ENCODE measurements at places on chromosomes 11 and 22.

GRCh38 chr11:47225552-47226400, 11.0 kb downstream of the DDB2 start:
- DNase-seq = no peak

GRCh38 chr11:46352063-46352841, 5.0 kb downstream of the DGKZ start:
- DNase-seq = no peak

DNA sequence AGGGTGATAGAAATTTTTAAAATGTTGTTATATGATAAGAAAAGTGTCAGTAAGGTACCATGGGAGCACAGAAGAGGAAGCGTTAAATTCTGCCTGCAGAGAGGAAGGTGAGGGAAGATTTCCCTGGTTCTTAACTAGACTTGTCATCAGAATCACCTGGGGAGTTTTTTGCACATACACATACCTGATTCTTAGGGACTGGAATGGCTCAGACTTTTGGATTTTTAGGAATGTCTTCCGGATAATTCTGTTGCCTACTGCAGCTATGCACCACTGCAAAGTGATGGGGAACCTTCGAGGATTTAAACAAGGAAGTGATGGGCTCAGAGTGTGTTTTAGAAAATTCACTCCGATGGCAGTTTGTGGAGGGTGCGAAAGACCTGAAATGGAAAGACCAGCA, 21.9 kb downstream of the STX3 start:
- no peak for DNase-seq

DNA sequence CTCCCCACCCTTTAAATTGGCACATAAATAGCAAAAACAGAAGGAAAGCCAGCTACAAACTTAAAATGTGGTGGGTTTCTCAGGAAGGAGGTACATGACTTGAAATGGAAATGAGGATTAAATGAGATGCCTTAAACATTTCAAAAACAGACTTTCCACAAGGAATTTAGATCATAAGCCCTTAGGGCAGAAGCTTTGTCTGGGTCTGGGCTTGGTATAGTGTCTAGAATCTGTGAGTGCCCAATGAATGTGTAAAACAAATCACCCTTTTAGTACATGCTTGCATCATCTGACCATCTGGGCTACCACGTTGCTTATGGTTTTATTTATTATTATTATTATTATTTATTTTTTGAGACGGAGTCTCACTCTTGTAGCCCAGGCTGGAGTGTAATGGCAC, 37.1 kb upstream of the CREB3L1 start:
- no peak for DNase-seq

DNA sequence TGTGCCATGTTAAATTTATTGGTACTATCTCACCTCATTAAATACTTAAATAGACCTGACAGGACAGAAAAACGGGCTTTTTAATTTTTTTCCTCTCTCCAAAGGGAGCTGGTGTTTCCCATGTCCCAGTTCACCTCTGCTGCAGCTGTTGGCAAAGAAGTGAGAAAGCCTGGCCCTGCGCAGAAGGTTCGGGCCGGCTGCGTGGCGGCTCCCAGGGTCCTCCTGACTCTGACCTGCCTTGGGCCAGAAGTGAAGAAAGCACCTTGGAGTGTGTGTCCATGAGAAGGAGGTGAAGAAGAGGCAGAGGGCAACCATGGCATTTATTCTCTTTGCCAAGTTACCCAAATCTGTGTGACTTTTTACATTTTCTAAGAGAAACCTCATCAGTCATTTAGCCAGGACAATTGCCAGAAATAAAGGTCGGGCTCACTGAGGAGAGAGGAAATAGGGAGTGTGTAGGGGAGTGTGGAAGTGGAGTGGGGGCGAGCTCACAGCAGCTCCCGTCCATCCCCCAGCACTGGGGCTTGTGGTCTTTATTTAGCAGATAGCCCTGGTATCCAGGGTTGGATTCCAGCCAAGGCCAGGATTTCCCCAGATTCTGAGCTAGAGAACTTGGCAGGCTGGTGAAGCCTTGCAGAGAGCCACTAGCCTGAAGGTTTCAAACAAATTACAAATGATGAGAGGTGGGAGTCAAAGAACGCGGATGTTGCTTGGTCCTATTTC, 102.4 kb upstream of the CADM1 start:
- DNase-seq = no peak

GRCh38 chr22:31323578-31324550, 22.3 kb downstream of the PATZ1 start:
- DNase-seq = no peak

GRCh38 chr11:121291896-121292494, 576 bp upstream of the SC5D start:
- peak; percentile 47 for DNase-seq

GRCh38 chr11:6390718-6391469, 620 bp downstream of the SMPD1 start:
- no peak for DNase-seq

DNA sequence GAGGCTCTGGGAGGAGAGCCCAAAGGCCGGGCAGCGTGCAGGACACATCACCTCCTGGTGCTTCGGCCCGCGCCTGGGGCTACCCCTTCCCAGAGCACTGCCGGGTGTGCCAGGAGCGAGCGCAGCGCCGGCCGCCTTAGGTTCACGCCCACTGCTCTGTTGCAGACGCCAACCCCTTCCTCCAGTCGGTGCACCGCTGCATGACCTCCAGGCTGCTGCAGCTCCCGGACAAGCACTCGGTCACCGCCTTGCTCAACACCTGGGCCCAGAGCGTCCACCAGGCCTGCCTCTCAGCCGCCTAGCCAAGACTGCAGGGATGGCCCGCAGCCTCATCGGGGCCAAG, 79.0 kb downstream of the MED15 start:
- no peak for DNase-seq

DNA sequence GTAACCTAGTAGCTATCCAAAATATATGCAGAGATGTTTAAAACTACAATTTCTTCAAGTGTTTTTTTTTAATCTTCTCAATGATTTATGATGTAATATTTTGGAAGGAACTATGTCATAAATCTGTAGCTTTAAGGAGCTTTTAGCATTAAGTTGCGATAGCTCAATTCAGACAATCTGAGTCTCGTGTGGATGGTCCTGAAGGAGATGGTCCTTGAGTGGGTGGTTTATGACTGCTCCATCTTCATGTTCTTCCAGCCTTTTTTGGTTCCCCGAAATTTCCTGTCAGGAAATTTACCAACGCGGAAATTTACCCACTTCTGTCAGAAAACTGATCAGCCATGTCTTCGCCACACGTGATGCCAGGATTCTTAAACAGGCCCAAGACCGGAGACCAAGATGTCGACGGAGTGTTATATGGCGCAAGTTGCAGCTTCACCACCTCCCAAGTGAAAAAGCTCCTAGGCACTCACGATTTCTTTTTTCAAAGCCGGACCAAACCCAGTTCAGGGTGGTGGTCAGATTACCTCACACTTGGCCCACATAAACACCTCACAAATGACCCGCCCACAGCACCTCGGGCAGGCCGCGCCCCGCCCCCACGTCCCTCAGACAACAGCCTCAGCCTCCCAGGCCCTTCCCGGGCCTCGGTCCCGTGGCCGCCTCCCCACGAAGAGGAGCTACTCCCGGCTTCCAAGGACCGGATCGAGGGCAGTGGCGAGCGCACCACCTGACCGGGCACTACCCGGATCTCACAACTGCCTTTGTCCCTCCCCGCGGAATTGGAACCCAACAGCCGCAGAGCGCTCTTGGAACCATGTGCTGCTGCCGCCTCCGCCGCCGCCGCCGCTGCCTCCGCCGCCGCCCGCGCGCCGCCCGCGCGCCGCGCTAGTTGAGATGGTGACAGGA, at the start of gene MORC2:
MORC2 (minus strand) TSS at position 760 of the 909 bp plus-strand sequence. CDS start 885 bp downstream, outside the sequence.
- DNase-seq = no peak

DNA sequence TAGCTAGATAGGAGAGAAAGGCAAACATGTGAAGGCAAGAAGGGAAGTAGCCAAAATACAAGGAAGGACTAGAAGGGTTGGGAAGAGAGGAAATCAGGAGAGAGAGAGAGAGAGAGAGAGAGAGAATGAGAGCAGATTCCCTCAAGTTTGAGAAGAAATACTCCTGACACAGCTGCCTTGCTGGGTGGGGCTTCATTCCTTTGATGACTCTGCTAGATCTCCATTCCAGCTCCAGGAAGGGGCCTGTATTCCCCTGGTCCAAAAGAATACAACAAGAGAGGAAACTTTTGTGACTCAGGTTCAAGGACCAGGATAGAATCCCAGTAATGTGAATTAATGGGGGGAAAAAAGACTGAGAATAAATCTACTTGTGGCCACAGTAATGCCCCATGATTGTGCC, 62.9 kb upstream of the SPON1 start:
- no peak for DNase-seq

DNA sequence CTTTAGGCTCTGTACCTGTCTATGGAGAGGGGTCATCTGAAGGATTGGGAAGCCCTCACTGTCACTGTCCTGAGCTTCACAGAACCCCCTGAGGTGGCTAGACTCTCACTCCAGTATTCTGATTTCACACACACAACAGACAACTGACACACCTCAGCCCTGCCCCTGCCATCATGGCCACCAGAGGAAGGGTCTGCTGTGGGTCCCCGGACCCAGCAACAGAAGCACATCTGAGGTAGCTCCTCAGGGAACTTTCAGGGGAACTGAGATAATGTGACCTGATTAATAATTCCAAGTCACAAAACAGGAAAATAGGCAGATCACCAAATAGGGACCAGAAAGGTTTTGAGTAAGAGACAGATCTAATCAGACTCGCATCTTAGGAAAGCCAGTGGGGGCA, 7.5 kb upstream of the C22orf39 start:
- no peak for DNase-seq

DNA sequence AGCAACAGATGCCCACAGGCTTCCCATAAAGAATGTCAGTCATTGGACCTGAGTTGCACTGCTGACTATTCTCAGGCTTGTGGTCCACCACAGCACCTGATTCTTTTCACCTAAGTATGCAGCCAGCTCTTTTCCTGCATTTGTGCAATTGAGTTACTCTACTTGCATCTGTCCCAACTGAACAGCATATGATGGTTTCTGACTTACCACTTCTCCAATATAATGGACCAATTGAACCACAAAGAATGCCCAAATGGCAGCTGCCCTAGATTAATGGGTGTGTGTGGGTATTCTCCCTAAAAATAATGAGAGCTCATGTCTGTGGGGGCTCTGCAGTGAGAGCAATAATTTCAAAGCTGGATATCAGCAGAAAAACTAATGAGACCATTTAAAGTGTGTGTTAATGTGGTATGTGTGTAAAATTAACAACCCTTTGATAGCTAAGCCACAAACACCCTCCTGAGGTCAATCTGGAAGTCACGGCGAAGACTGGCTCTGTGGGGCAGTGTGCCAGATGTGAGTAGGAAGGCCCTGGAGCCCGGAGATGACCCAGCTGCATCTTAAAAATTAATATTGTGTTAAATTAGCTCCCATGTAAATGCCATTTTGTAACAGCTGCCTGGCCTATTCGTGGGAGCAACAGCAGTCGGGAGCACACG, 43.8 kb downstream of the SC5D start:
- DNase-seq = no peak

- DNase-seq = no peak
Observed at GRCh38 chr11:127919206-127920000, 668.0 kb downstream of the ETS1 start.

GRCh38 chr11:43556612-43557375, 123.7 kb upstream of the HSD17B12 start:
- DNase-seq = no peak

GRCh38 chr11:83002522-83002921, 69.2 kb downstream of the RAB30 start:
- DNase-seq = no peak

GRCh38 chr22:28021116-28021997, 102.3 kb upstream of the PITPNB start:
- DNase-seq = no peak

DNA sequence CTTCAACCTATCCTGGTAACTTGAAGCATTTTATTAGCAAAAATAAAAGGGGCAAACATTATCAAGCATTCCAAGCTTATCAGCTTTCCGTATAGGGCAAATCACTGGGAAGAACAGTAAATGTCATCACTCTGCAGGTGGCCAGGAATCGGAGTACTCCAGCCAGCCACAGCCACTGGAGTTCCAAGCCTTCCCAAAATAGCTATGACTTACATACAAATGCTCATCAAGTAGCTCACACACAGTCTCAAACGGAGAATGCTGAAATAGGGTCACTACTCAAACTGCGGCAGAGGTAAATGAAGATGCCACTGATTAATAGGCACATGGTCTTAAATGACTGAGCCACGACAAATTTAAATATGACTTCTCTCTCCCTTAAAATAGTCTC, 2.1 kb downstream of the USP28 start:
- DNase-seq = no peak

DNA sequence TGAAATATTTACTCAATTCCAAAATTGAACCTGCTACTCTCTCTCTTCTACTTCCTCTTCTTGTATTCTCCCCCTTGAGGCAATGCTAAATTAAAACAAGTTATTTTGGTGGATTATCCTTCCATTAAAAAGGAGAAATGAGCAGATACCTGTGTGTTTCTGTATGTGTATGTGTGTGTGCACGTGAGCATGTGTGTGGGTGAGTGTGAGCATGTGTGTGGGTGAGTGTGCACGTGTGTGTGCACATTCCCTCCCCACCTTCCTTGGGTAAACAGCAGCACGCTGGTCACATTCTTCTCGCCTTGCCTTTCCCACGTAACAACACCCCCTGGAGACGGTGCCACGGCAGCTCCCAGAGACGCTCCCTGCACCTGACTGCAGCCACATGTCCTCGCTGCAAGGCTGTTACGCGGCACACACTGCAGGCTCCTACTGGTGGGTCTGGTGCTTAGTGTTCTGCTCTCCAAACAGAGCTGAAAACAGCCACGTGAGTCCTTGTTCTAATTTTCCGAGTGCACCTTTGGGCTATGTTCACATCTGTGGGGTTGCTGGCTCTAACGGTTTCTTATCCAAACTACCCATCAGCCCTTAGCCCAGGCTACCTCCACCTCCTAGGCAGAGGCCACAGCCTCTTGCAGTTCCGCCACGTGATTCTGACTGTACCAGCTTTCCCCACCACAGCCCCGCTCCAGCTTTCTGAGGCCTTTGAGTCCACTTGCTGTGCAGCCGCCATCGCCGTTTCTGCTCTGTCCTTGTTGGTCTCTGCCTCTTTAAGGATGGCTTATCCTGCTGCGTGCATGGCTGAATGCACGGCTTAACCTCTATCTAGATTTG, 123.4 kb downstream of the CTTN start:
- DNase-seq = no peak

GRCh38 chr11:5280582-5281102, 10.9 kb upstream of the HBE1 start:
- DNase-seq = no peak

- no peak for DNase-seq
Observed at GRCh38 chr22:36213586-36213985, 12.0 kb upstream of the APOL4 start.

DNA sequence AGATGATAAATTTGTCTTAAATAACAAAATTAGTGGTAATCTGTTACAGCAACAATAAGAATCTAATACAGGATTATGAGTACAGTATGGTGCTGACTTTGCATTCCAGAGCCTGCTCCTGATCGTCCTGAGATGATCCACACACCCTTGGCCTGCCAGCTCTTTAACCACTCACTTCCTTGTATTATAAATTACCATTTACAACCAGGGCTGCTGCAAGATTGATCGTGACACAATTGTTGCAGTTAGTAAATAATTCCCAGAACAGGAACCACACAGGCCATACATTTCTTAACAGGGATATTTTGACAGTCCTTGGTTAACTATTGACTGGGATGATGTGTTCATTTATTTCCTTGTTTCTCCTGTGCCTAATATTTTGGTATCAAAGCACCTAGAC, 3.8 kb upstream of the CBLIF start:
- DNase-seq = no peak

- no peak for DNase-seq
Observed at GRCh38 chr11:95095858-95096587, 6.4 kb downstream of the ENDOD1 start.

GRCh38 chr11:83454674-83455073, 168.5 kb upstream of the CCDC90B start:
- no peak for DNase-seq

- no peak for DNase-seq
Observed at GRCh38 chr11:1205987-1206331, 16.9 kb upstream of the MUC5B start.

Measured in right forelimb (tissue), 1 donor.